Stimulated activated memory B cell treated with anti-CD40 and anti-IgM and Interleukin-4, amounts not matched to agents 10 μg/mL and 1 μg/mL and 100 μg/mL, for 72 hours (primary cell): ENCODE measurements at places on chromosomes 3 and 15.

GRCh38 chr3:46846624-46847542 is 16.4 kb downstream of the MYL3 start:
- ATAC-seq: no peak

DNA sequence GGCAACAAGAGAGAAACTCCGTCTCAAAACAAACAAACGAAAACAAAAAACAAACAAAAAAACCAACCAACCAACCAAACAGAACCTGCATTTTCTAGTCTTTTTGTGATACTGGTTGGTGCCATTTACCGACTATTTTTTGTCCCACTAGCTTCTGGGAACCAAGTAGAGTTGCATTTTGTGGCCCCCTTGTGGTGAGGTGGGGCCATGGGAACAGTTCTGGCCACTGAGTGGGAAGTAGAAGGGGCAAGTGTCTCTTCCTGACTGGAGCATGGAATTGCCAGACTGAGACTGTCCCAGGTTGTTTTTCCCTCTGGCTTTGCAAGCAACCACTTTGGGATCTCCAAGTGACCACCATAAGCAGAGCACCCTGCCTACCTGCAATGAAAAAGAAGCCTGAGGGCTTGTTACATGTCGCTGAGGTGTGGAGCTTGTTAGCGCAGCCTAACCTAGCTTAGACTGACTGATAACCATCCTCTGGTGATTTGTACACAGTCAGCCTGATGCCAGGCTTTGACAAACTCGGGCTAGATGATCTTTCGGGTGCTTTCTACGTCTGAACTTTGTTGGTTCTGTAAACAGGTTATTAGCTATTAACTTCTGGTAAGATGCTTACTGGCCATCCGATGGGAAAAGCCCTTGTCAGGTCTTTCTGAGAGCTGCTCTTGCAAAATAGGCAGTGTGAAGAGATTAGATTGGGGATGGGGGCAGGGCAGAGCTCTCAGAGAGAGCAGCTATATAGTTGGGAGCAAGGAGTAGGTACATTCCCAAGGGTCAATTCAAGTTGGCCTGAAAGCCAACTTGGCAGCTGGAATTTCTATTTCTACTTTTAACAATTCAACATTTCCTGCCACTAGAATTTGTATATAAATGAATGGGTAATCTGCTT is 172.2 kb downstream of the SSR3 start:
- no peak for ATAC-seq

DNA sequence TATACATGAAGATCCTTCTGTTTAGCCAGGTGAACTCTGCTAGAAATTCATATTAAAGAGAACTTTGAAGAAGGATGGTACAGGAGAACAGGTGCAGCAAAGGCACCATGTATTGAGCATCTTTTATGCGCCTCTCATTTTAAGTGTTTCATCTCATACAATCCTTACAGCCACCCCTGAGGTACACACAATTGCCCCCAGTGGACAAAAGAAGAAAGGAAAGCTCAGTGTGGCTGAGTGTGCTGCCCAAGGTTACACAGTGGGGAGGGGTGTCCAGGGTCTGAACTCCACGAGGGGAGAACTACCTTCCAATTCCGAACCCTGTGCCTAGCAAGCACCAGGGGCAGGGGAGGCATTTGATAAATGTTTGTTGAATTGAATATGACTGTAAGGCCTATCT is 98.6 kb downstream of the MECOM start:
- ATAC-seq: no peak

GRCh38 chr3:153617463-153617862 is 455.4 kb downstream of the RAP2B start:
- no peak for ATAC-seq

GRCh38 chr3:126349611-126350501 is 7.4 kb downstream of the KLF15 start:
- ATAC-seq: no peak

DNA sequence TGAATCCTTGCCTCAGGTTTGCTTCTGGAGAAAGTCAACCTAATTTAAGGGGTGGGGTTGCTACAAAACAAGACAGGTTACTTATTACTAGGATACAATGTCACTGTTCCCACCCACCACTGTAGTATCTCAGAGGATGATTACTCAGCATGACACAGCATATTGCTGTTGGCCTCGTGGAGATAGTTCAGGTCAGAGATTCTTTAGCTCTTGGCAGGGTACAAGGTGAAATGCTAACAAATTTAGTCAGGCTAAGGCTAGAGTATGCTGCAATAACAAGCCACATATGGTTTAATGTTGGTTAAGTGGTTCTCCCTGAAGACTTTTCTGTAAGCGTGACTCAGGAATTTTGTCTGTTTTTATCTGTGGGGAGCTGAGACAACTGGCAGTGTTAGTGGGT is 161.8 kb downstream of the EDEM1 start:
- no peak for ATAC-seq

- no peak for ATAC-seq
These were observed 143.4 kb upstream of the BCL6 start for GRCh38 chr3:187888701-187889100.

GRCh38 chr3:65177960-65178376 is 490.2 kb upstream of the ADAMTS9 start:
- ATAC-seq: no peak

- no peak for ATAC-seq
These were observed 19.8 kb downstream of the LARP6 start for GRCh38 chr15:70833861-70834765.

- no peak for ATAC-seq
These were observed 118.9 kb downstream of the DPH6 start for GRCh38 chr15:35427091-35427490.

DNA sequence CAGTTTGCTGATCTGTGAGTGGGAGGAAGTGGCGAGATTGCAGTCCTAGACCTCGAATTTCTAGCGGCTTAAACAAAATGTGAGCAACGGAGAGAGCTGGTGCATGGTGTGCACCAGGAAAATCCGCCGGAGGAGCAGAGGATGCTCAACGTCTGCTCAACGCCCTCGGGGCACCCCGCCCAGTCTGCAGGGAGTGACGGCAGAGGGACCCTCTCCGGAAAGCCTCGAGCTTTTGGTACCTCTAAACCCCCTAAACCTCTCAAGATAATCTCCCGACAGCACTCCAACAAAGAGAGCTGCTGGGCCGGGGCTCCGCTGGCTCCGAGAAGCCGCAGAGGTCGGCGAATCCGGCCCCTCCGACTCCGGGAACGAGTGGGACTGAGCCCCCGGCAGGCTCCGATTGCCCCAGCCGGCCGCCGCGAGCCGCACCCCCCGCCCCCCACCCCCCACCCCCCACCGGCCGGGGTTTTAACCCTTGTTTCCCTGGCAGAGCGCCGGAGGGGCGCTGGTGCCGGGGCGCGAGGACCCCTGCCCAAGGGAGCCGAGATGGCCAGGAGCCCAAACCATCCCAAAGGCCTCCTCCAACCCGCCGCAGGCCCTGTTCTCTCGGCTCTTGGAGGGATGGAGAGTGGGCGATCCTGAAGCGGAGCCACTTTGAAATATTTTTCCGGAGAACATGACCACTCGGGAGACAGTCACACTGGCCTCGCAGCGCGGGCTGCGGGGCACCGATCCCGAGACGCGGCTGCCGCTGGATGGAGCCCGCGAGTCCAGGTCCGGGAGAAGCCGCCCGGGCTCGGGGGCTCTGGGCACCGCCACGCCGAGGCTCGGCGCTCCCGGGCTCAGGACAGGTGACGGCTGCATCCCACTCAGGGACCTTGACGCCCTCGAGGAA is 1.5 kb downstream of the MEGF11 start:
- no peak for ATAC-seq

DNA sequence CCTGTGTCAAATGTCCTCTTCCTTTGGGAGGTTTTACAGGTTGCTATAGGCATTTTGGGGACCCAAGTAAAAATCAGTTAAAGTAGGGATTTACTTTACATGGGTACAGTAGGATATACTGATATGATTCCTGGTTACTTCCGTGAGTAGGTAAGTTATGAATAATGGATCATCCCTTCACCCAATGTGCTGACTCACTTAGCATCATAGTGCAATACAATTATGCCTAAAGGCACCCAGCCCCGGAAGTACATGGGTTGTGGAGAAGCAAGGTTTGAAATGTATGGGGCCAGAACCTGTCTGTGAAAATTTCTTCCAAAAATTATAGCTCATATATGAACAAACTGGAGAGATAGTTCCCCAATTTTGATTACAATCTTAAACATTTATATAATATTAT is 64.0 kb downstream of the GLB1 start:
- ATAC-seq: no peak

DNA sequence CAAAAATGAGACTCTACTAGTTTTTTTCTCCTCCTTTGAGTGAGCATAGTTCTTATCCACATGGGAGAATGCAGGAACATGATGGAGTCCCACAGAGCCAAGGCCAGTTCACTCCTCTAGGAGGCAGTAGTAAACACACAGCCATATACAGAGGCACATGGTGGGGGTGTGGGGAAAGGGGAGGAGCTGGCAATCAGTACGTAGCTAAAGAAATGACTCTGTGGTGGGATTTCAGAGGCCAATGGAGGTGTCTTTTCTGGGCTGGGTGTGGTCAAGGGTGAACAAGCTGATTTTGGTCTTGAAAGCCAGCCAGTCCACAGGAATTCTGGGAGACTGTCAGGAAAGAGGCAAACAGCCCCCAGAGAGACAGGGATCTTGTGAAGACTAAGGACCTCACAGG is 6.6 kb upstream of the RAB11A start:
- ATAC-seq: peak; percentile 86

- ATAC-seq: peak; percentile 59
These were observed 35.2 kb downstream of the SLC6A20 start for GRCh38 chr3:45760878-45761711.

DNA sequence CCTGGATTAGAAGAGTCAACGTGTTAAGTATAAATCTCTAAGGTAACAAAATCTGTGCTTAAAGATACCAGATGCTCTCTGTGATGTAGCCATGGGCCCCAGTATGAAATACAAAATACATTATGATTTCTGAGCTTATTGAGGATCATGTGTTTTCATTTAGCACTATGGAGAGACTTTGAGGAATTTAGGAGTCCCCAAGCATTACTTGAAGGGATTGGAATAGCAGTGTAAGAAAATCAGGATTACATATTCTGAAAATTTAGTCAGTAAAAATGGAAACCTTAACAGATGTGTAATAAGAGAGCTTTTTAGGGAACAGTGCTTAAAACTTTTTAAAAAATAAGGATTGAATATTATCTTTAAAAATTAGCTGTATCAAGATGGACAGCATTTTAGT is 35.5 kb downstream of the ECT2 start:
- no peak for ATAC-seq

DNA sequence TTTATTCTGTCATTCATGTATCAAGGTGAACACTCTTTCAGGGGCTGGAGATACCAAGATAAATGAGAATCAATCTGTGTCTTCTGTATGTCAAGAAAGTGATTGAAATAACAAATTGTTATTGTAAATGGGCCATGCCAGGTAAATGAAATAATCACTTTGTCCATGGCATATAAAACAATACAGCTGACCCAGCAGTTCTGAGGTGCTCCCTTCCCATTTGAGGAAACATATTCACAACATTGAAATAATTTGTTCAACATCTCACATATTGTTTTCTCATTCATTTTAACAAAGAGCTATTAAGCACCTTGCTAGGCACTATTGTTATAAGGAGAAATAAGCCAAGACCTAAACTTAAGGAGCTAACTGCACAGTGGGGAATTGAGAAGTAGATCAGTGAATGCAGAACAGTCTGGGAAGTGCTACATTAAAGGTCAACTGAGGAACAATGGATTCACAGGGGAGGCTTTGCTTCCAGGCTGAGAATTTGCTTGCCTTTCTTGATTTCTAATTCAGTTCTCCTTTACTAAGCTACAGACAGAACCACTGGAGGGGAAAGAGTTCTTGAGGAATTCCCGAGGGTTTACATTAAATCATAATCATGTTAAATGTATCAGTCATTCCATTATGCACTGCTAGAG is 806.3 kb upstream of the ARPP21 start:
- ATAC-seq: no peak

DNA sequence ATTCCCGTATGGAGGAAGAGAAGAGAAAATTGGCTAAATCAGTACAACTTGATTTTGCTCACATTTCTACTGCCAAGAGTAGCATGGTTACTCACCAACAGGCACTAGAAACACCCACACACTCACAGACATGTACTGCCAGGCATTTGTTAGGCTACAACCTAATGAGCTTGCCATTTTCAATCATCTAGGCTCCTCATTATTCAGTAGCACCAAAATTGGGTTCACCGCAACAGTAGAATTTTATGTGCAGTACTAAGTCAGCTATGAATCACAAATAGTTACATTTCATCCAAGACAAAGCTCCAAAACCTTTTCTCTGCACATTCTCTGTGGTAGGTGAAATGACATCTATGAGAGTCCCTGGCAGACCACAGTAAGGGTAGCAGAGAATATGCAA is 15.0 kb upstream of the THUMPD3 start:
- no peak for ATAC-seq

DNA sequence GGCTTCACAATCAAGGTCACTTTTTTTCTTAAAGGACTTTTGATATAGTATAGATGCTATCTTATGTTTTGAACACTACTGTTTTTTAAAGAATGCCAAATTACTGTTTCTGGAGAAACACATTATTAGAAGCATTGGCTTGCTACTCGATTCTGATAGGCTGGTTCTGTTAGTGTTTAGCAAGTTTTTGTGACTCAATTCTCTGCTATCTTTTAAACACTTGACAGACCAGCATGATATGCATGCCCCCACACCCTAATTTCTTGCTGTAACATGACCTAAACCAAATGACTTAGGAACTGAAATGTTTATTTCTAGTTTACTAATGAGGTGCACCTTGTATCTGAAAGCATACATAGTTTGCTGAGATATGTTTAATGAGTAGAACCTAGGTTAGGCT is 5.5 kb upstream of the IL20RB start:
- ATAC-seq: no peak

DNA sequence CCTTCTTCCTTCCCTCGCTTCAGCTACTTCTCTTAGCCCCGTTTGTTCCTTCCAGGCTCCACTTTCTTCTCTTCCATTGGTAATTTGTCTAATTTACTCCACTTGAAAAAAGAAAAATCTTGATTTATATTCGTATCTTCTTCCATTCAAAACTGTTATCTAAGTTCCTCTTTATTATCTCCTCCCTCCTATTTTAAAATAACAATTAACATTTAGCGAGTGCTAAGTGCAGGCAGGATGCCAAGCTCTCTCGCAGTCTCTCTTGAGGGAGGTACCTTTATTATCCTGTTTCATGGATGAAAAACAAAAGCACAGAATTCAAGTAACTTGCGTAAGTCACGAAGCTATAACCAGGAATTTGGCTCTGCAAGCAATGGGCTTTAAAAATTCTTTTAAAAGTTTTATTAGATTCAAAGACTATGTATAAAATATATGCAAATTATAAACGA is 418.9 kb upstream of the NAALADL2 start:
- ATAC-seq: no peak

DNA sequence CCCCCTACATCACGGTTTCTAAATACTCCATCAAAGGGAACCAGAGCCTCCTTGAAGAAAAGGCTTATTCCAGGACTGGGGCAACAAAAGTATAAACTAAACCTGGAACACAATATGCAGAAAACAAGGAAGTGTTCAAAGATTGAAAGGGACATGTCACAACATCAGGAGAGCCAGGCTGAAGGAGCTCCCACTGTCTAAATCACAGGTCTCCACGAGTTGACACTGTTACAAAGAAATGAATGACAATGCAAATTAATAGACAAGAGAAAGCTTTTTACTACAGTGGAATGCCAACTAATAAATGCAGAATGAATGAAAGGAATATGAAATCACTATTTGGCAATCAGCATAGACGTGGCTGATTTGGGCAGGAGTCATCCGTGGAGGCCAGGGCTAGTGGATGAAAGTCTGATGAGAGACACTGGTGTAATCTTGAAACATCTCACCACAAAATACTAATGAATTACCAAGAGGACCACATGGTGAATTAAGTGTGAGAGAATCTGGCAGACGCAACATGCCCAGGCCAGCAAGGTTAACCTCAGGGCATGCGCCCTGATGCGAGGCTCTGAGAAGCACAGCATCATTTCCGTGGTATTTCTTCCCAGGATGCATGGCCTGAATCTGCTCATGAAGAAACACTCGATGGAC is 123.8 kb upstream of the TJP1 start:
- no peak for ATAC-seq
